ENCODE measurements at places on chromosomes 12 and 14.

DNA sequence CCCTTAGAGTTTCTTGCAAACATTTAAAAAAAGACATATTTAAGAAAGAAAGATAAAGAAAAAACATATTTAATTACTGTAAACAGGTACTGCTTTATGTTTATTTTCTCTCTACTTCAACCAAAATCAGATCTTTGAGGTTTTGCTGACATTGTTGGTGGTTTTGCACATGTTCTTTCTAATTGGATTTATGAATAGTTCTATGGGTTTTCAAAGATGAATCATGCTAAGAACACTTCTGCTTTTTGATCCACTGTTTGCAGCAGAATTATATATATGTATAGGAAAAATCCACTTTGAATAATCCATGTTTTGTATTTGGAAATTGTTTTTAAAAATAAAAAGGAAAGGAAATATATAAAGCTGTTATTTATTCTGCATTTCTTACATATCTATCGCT lies 78.4 kb downstream of the FRMD6 start:
- H3K4me3 ChIP-seq: no peak overlapping the region
- H3K27me3 ChIP-seq: no peaks in the 10 kb centered on the region
- no peaks in the 10 kb centered on the region for H3K4me1 ChIP-seq
- H3K36me3 ChIP-seq: peaks cover 3% of the 10 kb centered on the region
- H3K27ac ChIP-seq: no peak overlapping the region

GRCh38 chr12:41917938-41918341 lies 226.7 kb downstream of the GXYLT1 start:
- H3K4me3 ChIP-seq: no peak overlapping the region
- H3K27ac ChIP-seq: no peak overlapping the region
- no peaks in the 10 kb centered on the region for H3K27me3 ChIP-seq
- peaks cover 8% of the 10 kb centered on the region for H3K4me1 ChIP-seq

- no peak within 1 kb of the TSS for H3K27ac ChIP-seq
- no peaks in the 10 kb centered on the region for H3K4me1 ChIP-seq
- no peaks in the 10 kb centered on the region for H3K27me3 ChIP-seq
Observed at GRCh38 chr12:11134305-11134704, at the start of gene TAS2R30. TAS2R30 (minus strand) TSS chr12:11134644; CDS start chr12:11134244, 400 bp downstream.

DNA sequence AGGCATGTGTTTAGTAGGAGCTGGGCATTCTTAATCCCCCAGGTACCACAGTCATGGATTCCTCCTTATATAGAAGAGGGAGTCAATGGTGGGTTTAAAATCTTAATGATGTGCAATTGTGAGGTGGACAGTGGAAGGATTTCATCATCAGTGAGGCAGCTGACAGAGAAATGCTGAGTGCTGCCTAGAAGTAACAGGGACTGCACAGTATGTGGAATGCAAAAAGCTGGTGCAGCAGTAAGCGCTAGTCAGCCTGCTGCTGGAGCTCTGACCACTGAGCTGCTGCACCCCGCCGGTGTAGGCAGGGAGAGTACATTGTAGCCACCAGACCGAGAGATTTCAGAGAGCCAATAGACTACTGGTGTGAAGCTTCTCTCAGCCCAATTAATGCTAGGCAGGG lies 80.5 kb upstream of the DACT1 start:
- no peak overlapping the region for H3K27ac ChIP-seq
- no peak for DNase-seq
- no peaks in the 10 kb centered on the region for H3K36me3 ChIP-seq

GRCh38 chr12:108802101-108802961 lies 55.1 kb downstream of the SSH1 start:
- H3K27ac ChIP-seq: no peak overlapping the region
- H3K4me1 ChIP-seq: no peaks in the 10 kb centered on the region
- H3K27me3 ChIP-seq: no peaks in the 10 kb centered on the region
- peaks cover 73% of the 10 kb centered on the region for H3K36me3 ChIP-seq

Data from common myeloid progenitor, CD34-positive (primary cell).